CD4-positive, alpha-beta T cell treated with Interleukin-15 for 4 hours (primary cell): ENCODE measurements at places on chromosomes 12 and 14.

DNA sequence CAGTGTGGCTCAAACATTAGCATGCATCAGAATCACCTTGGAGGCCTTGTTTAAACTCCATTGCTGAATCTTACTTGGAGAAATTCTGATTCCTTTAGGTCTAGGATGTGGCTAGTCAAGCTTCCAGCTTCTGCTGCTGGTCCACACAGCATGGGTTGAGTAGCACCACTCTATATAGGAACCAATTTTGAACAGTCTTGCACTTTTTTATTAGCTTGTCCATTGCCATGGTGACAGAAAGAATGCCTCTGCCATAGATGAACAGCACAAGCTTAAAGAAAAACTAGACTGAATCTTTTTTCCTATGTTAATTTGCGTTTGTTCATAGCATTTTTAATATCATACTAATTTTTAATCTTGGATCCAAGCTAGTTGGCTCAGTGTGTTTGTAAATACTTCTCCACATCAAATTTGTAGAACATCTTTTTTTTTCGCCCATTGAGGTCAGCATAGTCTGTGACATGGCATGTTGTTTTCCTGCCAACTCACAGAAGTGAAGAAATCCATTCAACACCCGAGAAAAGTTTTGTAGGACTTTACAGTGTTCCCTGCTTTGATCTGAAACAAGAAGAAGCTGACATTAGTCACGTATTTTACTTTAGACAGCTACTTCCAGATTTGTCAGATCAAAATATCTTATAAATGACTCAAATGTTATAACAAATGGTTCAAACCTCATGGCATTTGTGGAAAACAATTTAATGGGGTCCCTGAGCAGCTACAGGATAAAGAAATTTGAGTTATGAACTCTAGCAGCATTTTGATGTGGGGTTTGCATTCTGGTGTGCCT, 438.8 kb downstream of the EGLN3 start:
- DNase-seq: no peak

- DNase-seq: no peak
These were observed 123.1 kb downstream of the ZFP36L1 start for GRCh38 chr14:68669603-68670358.

- DNase-seq: peak; percentile 34
These were observed 11.9 kb upstream of the SERPINA4 start for GRCh38 chr14:94548999-94549985.

DNA sequence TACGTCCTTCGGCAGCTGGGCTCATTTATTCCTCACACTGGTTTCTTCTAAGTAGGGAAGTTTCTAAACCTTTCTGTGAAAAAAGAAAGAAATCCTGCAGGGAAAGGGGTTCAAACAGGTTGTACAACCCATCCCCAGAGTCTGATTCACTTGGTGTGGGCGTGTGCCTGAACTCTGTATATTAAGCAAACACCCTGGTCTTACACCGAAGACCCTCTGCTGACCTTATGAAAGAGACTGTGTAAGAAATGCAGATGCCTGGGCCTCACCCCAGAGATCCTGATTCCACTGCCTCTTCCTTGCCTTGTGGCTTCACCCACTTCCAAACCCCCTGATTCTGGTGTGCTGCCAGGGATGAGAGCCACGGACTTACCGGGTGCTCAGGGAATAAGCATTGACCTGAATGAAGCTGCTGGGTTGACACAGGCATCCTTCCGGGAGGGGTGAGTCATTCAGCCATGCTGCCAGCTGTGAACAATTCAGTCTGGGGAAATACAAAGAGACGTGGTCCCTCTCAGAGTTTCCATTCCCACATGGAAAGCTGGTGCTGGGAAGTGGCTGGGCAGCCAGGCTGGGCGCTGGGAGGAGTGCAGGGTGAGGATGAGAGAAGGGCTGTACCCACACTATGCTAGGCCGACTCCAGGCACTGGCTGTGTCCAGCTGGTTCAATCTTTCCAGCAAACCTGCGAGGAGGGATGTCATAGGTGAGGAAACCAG, 26.5 kb upstream of the ACTN1 start:
- DNase-seq: no peak

DNA sequence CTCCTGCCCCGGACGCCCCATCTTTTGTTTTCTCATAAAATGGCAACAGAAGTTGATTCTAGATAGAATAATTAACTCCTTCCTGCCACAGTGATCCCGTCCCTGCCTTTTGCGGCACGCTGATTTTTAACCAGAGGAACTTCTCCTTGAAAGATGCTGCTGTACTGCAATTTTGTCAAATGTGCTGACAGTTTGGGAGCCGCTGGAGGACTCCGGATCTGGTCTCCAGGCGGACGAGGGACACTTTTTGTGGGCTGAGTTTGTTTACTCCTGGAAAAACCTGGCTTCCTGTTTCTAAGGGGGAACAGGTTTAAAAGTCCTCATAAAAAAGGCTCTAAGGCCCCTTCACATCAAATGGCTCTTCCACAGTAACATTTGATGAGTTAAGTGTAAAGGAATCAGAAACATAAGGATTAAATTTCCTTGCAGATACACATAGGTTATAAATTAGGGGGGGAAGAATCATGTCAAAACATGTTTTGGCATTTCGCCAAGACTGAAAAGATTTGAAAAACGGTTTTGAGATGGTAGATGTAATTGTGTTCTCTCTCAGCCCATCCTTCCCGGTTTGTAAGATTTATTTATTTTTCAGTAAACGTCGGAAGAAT, 15.5 kb downstream of the FZD10 start:
- DNase-seq: no peak

DNA sequence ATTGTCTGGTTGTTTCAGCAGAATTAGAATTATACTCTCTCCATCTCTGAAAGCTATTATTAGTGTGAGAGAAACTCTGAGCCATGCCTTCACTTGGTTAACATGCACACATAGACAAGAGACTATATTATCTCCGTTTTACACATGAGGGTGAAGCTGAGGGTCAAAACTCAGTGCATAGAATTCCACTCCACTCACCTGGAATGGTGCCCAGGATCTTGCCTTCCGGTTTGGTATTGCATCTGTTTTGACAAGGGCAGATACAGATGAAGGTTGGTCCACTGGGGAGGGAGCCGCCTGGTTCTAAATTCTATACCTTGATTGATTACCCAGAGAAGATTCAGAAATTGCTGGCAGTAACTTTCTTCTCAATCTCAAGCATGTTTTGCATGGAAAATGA, 149.5 kb upstream of the PELI2 start:
- no peak for DNase-seq

DNA sequence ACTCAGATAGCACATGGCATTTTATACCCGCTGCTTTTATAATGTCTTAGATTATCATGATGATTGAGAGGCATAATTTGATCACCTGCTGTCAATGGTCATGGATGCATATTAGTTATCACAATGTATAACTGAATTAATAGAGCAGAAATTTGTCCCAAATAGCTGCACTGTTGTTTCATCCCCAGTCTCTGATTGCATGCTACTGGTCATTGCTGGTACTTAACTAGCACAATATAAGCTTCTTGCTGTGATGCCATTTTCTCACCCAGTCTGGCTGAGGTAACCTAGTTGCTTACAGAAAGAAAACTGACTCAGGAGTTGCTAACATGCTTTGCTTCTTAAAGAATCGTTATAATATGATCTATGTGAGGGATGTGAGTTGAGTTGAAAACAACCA, 76.8 kb upstream of the PLEKHA5 start:
- no peak for DNase-seq

GRCh38 chr12:27505109-27505508, 18.9 kb upstream of the PPFIBP1 start:
- no peak for DNase-seq

- no peak for DNase-seq
These were observed 55.9 kb downstream of the PHLDA1 start for GRCh38 chr12:75975702-75976101.

DNA sequence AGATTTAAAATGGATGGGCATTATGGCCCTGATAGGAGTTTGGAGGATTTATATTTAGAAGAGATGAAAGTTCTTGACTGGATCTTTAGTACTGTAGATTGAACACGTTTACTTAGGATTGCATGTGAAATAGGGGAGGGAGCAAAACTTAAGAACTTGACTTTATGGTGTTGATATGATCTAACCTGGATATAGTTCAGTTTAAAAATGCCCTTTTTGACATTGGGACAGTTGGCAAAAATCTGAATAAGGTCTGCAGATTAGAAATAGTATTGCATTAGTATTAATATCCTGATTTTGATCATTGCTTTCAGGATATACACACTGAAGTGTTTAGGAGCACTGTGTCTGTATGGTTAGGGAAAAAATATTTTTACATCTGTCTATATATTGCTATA, 9.6 kb downstream of the TMBIM6 start:
- DNase-seq: no peak

DNA sequence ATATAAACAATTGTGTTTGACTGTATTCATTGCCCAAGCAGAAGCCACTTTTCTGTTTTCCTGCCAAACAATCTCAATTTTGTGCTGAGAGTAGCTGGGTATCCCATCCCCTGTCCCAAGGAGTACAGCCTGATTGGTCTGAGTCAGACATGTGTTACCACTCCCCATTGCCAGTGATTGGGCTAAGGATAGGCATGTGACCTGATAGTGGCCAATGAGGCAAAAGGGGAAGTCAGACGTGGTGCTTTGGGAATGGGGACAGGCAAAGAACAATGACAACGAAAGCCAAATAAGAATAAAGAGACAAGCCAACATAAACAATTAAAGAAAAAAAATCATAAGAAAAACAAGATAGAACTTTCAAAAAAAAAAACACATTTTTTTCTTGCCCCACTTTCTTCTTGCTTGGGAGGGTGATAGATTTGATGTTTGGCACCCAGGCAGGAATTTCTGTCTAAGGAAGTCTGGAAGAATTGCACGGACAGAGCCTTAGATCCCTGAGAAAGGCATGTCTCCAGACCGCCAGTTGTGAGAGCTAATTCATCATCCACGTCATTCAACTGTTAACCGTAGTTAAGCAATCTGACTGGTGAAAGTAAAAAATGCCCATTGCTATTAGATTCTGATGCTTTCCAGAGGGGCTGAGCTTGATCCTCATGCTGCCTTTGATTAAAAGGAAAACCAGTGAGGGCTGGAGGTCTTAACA, 626.6 kb upstream of the TMEM132C start:
- DNase-seq: no peak

DNA sequence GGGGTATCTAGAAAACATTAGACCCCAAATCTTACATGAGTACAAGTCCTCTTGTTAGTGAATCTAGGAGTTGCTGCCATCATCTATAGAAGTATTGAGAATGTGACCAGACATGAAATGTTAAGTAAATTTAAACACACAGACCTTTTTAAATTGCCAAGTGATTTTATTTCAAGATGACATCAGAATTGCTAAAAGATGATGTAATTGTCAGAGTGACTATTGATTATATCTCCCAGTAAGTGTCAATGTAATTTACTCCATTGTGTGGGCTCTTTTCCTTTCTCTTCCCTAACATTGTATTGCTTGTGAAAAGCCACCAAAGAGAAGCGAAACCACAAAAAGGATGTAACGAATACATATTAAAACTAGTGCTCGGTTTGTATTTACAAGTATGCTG, 16.8 kb downstream of the ADAM21 start:
- no peak for DNase-seq

GRCh38 chr12:21301-22189, 45.0 kb upstream of the IQSEC3 start:
- DNase-seq: no peak
